ENCODE measurements at places on chromosomes 4 and X.

DNA sequence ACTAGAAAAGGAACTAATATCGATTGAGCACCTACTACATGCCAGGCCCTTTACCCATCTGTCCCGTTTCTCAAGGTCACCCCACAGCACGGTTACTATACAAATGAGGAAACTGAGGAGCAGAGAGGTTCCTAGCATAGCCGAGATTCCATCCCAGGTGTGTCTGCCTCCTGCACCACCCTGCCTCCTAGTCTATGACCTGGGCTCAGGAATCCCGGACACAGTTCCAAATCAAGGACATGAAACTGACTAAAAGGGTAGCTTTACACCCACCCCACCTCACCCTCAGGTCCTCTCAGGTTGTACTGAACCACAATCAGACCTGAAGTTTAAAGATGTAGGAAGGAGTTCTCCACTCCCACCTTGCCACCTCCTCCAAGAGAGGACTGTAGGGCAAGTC is 55.6 kb downstream of the APBB2 start:
- DNase-seq: no peak

DNA sequence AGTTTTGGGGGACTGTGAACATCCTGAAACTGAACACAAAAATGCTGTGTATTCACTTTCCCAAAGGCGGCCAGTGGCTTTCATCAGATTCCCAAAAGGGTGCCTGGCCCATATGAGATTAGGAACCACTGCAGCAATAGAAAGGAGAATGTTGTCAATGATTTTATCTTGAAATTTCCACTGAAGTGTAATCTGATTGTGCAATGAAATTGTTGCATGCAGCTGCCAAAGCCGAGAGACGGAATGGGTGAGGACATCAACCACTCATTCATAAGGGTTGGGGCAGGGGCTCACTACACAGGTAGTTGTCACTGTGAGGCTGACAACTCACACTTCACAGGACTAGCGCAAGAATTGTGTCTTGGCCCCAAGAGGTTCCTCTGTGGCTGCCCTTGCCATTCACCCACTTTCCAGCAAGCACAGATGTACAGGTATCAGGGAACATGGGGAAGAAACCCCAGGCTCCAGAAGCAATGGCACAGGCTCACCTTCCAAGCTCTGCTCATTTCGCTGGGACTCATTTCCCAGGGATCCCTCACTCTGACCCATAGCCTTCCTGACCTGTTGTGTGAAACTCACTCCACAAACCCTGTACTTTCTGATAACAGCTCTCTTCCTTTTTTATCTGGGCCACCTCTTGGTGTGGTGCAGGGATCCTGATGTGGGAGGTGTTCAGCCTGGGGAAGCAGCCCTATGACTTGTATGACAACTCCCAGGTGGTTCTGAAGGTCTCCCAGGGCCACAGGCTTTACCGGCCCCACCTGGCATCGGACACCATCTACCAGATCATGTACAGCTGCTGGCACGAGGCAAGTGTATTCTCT is 48.8 kb downstream of the BMX start:
- no peak for DNase-seq

DNA sequence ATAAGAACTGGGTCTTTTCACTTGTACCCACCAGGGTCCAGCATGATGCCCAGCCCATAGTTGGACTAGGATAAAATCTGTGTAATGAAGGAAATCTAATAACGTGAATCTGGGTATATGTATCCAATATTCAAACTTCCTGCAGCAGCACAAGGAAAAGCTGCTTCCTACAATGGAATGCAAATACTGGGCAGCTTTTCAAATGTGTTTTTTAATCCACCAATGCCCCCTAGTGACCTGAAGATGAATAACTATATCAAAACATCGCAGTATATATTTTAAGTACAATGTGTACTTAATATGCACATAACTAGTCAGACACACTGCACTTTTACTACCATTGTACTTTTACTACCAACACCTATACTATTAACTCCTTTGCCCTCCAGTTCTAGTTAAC is 5.3 kb downstream of the APOO start:
- no peak for DNase-seq

- no peak for DNase-seq
Observed at GRCh38 chr4:174709526-174709925, 119.5 kb downstream of the GLRA3 start.

DNA sequence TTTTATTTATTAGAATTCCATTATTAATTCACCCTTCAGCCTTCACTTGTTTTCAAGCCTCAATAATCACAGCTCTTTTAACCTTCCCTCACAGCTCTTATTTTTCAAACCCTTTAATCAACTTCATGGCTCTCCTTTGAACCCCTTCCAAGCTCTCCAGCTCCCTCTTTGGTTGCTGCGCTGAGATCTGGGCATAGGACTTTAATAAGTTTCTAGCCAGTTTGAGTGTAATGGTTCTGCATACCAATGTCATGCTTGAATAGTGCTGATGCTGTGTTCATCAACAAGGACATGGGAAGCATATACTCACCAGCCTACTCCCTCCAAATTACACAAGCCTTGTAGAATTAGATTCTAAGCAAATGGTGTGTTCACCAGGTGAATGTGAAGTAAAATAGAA is 3.5 kb upstream of the RNF212 start:
- DNase-seq: no peak

Data from left cardiac atrium (tissue), 4 donors.